Activated T-helper 1 cell treated with anti-CD3 and anti-CD28 coated beads, Interleukin-12 subunit alpha, Interleukin-12 subunit beta, Interleukin-2, Interleukin-4 antibody, amounts not matched to agents 30 ng/mL and 10 ng/mL and 1 ng/mL, durations not matched to agents 14 hours and 24 hours and 36 hours (primary cell): ENCODE measurements at places on chromosomes 3 and 15. TPM values are rescaled to one million over a fixed set of nuclear protein-coding genes. Genes with fewer than 3 reads are reported as not detected.

GRCh38 chr3:197186887-197187588 is 111.4 kb downstream of the DLG1 start:
- H3K4me1 ChIP-seq = peaks cover 13% of the 10 kb centered on the region
- DNase-seq = peak; percentile 5
- peaks cover 4% of the 10 kb centered on the region for H3K36me3 ChIP-seq
- no peaks in the 10 kb centered on the region for H3K27me3 ChIP-seq
- H3K27ac ChIP-seq = no peak overlapping the region
- no peak overlapping the region for H3K4me3 ChIP-seq

RIOX2 gene
- 85.4 and 90.9 TPM in 2 replicates for total RNA-seq

- H3K36me3 ChIP-seq = no peaks in the 10 kb centered on the region
- H3K27ac ChIP-seq = no peak overlapping the region
- no peak overlapping the region for H3K4me3 ChIP-seq
- DNase-seq = no peak
- no peaks in the 10 kb centered on the region for H3K4me1 ChIP-seq
Observed at GRCh38 chr3:169607949-169608348, 55.6 kb downstream of the MECOM start.

ALDH1A2 gene
- not detected in 2 replicates for total RNA-seq
